ENCODE measurements at places on chromosomes 16 and 17.

DNA sequence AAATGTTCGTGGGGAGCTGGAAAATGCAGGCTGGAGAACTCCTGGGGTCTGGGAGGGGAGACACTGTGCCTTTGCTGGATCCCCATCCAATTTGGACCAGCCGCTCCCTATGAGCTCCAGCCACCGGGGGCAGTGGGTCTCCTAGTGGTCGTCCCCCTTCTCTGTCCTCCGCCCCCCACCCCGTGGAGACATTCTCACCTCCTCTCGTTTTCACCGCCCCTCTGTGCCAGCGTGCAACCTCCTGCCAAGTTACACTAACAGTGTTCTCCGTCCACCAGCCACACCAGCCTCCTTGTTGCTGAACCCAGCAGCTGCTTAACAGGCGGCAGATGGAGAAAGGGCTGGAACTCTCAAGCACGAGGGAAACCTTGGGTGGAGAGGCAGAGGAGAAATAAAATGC, 67.4 kb upstream of the SOX9 start:
- no peak for DNase-seq

GRCh38 chr17:33229499-33229898, 63.6 kb downstream of the ASIC2 start:
- no peak for DNase-seq

- DNase-seq = no peak
These were observed 143.8 kb downstream of the AXIN2 start for GRCh38 chr17:65417406-65418221.

DNA sequence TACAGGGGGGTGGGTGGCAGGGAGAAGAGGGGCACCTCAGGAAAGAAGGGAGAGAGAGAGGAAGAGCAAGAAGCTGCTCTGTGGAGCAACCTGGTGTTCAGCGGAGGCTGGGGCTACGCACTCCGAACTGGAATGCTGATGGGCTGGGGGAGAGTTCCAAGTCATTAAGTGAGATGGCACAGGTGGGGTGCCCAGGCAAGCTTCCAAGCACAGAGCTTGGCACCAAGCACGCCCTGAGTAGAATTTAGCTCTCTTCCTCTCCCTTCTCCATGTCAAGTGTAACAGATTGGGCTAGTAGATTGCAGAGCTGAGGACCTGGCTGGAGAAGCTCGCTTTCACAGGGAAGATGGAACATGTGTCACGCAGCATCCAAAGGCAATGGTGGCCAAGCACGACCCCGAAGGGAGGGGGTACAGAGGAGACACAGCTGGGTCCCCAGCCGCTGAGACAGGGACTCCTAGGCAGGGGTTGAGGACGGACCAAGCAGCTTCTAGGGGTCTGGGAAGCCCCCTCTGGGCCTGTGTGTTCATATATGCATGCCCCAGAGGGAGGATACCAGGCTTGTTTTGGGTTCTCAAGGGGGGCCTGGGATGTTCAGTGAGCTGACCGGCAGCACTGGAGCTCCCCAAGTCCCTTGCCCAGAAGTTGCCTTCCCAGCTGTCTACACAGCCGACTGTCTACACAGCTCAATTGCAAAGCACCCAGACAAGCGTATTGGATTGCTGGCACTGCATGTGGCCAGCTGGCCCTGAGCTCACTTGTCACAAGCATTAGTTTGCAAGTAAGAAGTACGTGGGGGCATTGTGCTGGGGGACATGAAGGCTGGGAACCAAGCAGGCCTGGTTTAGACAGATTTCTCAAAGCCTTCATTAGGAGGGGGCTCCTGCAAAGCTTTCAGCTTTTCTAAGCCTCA, 247.8 kb downstream of the ENGASE start:
- no peak for DNase-seq

DNA sequence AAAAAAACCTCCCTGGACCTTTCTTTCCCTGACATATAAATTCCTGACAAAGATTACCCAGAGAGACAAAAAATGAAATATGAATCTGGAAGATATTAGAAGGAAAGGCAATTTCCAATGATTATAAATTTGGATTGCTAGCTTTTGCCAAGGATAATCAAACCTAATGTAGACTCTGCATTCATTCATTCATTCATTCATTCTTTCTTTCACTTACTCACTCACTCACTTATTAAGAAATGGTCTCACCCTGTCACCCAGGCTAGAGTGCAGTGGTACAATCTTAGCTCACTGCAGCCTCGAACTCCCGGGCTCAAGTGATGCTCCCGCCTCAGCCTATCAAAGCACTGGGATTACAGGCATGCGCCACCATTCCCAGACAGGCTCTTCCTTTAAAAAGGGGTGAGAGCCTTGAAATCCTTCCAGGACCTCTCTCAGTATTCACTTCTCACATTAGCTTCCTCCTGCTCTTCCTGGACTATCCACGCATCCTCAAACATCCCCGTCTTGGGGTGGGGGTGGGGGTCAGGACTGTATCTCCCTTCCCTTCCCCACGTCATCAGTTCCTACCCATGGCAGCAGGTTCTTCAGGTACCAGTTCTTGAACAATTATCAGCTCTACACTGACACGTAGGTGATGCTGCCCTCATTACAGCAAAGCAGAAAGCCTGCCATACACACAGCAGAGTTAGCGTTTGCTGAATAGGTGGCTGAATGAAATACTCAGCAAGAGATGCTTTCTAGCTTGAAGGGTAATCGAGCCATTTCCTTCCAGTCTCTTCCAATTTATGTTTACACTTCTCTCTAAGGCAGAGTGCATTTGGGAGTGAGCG, 19.8 kb downstream of the PRPSAP1 start:
- no peak for DNase-seq

All from Jurkat, Clone E6-1 (cell line).